H54 (cell line): ENCODE measurements at places on chromosomes 11 and 22.
A peak's percentile ranks its signal among the peaks of the same experiment; 100 is the strongest.

GRCh38 chr11:46336563-46337180 lies 10.6 kb upstream of the DGKZ start:
- DNase-seq: no peak

DNA sequence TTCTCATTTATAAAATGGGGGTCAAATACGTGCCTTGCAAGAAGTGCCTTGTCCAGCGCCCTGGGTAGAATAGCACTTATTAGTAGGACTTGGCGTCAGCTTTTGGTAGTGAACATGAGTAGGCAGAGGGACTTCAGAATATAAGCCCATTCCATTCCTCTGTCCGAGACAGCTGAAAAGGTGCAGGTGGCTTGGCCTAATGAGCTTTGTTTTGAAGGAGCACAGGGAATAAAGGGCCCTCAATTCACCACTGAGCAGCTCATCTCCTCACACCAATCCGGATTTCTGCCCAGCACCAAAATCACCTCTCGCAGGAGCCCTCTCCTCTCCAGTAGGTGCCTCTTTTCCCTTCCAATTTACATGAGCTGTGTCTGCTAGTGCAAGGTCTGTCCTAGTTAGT lies 91.2 kb downstream of the DSCAML1 start:
- DNase-seq: no peak

DNA sequence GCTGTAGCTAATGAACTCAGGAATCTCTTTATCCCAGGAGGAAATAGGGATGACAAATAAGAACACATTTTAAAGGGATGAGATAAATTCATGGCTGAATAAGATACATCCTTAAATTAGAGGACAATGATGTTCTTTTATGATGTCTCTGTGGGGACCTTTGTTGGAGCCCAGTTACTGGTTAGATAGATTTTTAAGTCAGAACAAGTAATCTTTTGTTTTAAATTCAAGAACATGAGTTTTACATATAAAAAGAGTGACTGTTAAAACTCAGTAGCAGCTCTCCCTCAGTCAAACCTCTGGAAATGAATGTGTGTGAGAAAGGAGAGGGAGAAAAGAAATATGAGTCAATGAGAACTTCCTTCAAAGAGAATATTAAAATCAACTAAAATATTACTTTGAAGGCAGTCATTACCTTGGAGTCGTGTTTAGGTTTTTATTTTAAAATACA lies 241.6 kb downstream of the SWAP70 start:
- DNase-seq: no peak

GRCh38 chr11:32456864-32457263 lies 21.5 kb upstream of the WT1 start:
- no peak for DNase-seq

DNA sequence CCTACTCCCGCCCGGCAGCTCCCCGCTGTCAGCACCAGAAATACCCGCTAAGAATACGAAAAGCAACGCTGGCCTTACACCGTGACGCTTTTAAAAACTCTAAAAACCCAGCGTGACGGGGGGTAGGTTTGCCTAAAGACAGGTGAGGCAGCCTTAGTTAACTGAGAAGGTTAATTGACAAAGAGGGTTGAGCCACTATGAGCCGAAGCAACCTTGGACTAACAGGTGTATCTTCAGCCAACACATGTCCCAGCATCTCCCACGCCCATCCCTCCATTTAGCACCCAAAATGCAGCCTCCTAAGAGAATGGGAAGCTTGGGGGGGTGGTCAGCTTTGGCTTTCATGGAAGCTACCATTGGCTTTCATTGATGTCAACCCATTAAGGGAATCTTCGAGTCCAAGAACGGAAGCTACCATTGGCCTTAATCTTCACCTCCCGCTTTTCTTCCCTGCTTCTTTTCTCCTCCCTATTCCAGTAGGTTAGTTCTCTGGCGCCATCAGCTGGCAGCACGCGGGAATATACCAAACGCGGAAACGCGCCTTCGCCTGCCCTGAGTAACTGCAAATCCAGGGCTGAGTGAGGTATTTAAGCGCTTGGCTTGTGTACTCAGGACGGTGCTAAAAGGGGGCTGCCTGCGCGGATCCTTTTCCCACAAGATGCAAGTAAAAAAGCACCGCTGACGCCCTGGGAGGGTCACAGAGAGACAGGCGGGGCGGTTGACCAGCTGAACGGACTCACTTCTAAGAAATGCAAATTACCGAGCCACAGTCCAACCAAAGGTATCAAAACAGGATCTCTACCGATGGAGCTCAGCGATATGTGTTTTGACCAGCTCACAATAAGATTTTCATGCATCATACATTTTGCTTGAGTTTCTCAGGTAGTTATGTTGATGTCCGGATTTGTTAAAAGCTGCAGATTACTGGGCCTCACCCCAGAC lies 38.5 kb upstream of the GLYATL1 start:
- peak; percentile 70 for DNase-seq

DNA sequence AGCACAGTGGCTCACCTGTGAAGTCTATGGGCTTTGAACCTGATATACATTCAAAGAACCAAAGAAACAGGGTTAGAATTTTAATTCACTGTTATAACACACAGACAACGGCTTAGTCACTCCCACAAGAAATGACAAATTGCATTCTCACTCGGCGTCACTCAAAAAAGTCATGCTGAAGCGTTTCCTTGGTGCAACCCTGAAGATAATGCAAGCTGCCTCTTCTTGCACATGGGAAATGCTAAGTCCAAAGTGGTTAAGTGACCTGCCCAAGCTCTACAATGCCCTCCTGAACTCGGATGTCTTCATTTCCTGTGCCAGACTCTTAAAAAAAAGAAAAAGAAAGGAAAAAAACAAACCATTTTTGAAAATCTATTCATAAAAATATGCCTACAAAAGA lies 10.0 kb downstream of the LGR4 start:
- DNase-seq: no peak

GRCh38 chr22:22720201-22720723 lies 75.8 kb downstream of the GGTLC2 start:
- DNase-seq: no peak

DNA sequence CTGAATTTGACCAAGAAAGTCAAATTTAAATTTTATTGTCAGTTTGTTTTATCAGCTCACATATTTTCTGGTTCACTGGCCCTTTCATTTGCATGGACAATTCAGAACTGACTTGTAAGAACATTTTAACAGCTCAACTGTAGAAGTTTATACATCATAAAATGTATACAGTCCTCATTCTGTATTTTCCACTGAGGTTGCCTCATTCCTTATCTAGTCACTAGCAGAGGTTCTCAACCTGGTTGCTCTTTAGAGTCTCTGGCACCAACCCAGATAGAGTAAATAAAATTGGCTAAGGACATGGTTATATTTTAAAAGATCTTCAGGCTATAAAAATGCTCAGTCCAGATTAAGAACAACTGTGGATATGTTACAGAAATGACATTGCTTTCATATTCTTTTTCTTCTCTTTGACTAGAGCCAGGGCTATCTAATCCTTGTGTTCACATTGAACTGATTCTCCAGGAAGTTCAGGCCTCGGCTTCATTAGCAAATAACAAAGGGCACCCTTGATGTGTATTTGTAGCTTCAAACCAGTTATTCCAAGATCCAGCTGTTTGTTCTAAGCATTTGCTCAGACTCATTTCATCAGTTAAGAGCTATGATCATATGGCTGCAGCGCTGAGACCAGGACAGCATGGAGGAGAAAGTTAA lies 782.5 kb downstream of the ETS1 start:
- DNase-seq: no peak

DNA sequence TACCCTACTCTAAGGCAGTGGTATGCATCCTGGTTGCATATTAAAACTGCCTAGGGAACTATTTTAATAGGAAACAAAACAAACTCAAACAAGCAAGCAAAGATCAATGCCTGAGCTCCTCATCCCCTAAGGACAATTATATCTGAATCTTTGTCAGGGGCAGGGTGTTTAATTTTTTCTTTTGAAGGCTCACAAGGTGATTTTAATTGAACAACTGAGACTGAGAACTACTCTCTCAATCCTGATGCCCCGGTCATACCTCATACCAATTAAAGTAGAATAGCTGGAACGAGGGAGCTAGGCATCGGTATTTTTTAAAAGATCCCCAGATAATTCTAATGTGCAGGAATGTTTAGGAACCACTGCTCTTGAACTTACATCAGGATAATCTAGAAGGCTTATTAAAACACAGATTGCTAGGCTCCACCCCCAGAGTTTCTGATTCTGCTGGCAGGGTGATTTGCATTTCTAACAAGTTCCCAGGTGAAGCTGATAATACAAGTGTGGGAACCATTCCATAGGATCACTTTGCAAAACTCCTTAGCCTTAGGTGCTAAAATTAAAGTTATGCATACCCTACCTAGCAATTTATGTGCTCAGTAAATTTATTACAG lies 416.5 kb downstream of the GUCY1A2 start:
- DNase-seq: no peak

GRCh38 chr22:25202290-25202921 lies 2.7 kb downstream of the CRYBB3 start:
- DNase-seq: peak; percentile 60

- no peak for DNase-seq
These were observed 48.8 kb upstream of the TOP3B start for GRCh38 chr22:22031183-22031945.

GRCh38 chr11:134333946-134334345 lies 2.2 kb downstream of the GLB1L2 start:
- no peak for DNase-seq

DNA sequence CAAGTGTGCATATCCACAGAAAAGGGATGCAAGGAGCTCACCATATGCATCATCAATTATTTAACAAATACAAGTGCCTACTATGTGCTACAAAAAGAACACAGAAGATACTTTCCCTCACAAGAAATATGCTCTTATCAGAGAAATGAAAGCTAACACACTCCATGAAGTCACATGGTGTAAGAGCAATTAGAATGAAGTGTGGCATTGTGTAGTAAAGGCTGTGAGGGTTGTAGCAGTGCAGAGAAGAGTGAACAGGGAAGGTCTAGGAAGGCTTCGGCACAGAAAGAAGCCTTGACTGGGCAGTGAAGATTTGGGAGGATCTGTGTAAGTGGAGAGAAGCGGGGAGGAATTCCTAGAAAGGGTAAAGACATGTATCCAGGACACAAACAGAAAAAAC lies 22.5 kb downstream of the PPP2R1B start:
- DNase-seq: no peak

GRCh38 chr11:79249295-79249993 lies 191.4 kb downstream of the TENM4 start:
- DNase-seq: no peak

DNA sequence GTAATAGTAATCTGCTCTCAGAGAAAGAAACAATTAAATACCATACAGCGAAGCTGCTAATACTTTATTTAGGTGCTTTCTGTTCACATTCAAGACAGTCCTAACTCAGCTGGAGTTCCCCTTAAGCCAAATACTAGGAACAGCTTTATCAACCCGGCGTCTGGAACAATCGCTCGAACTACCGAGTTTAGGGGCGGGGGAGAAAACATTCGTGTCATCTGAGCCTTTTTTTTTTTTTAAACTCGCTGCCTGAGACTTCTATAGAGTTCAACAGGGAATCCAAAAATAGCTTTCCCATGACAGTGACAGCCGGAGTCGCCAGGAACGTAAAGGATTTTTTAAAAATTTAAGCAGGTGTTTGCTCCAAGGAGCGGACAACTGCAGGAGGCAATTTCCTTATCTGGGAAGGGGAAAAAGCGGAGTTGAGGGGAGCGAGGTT lies 852 bp downstream of the TRAF6 start:
- no peak for DNase-seq

DNA sequence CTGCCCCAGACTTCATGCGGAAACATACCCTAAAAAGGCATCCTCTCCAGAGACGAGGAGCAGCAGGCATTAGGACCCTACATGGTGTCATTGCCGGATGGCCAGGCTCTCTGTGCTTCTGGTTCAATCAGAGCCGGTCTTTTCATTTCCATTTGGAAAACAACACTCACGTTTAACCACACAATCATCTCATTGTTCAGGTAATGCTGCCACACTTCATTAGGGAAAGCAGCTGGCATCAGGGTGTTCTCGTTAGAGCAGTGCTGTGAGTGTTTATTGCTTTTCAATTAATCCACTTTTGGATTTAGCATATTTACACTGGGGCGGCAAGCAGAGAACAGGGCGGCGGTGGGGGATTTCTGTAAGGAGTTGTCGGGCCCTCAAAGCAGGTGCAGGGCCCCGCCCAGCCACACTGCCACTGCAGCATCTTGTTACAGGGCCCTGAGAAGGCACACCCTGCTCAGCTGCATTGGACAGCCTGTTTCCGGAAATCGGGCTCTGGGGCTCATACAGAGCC lies 338.6 kb downstream of the SHANK2 start:
- no peak for DNase-seq

GRCh38 chr11:78564490-78565467 lies 9.9 kb downstream of the NARS2 start:
- no peak for DNase-seq

GRCh38 chr11:21492931-21493330 lies 700.0 kb upstream of the ANO5 start:
- no peak for DNase-seq

DNA sequence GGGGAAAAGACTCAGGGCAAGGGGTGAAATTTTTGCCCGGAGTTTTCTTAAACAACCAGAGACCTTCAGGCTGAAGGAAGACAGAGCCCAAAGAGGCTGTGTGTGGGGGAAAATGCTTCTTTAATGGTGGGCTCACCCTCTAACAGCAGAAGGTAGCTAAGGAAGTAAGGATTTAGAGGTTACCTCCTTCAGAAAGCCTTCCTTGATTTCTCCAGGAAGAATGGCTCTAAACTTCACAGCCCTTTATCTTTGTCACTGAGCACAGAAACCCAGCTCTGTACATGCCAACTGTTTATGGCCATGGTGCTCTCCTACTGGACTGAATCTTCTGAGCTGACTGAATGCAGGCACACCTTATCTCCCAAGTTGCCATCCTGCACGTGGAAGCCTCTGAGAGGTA lies 196.0 kb downstream of the TENM4 start:
- DNase-seq: no peak

- no peak for DNase-seq
These were observed 13.2 kb upstream of the MICAL2 start for GRCh38 chr11:12097219-12097618.

- no peak for DNase-seq
These were observed 1153.7 kb downstream of the BRD1 start for GRCh38 chr22:48673806-48674500.

GRCh38 chr11:22337596-22338485 lies at the start of gene SLC17A6:
Gene SLC17A6 (plus strand): TSS chr11:22338381. CDS start chr11:22338534, 153 bp downstream.
- no peak for DNase-seq

GRCh38 chr11:77324508-77324907 lies 23.0 kb upstream of the GDPD4 start:
- DNase-seq: no peak

DNA sequence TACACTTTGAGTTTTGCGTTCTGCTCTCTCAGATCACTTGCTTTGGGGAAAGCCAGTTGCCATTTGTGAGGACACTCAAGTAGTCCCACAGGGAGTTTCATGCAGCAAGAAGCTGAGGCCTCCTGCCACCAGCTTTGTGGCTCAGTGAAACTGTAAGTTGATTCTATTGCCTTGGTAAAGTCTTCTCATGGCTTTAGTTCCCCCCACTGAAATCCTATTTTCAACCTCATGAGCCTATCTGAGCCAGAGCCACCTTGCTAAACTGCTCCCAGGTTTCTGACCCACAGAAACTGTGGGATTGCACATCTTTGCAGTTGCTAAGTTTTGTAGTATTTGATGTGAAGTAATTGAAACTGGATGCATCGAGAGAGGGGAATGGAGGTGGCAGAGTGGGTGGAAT lies 85.4 kb upstream of the TOP3B start:
- no peak for DNase-seq
